ENCODE measurements at places on chromosomes 3 and 15.

- H3K27ac ChIP-seq, result no peak overlapping the region
- H3K4me1 ChIP-seq, result no peaks in the 10 kb centered on the region
- no peaks in the 10 kb centered on the region for H3K27me3 ChIP-seq
- peaks cover 4% of the 10 kb centered on the region for H3K36me3 ChIP-seq
- H3K4me3 ChIP-seq, result no peak overlapping the region
- no peak for DNase-seq
These were observed 5.5 kb downstream of the ATOSA start for GRCh38 chr15:52673734-52674133.

DNA sequence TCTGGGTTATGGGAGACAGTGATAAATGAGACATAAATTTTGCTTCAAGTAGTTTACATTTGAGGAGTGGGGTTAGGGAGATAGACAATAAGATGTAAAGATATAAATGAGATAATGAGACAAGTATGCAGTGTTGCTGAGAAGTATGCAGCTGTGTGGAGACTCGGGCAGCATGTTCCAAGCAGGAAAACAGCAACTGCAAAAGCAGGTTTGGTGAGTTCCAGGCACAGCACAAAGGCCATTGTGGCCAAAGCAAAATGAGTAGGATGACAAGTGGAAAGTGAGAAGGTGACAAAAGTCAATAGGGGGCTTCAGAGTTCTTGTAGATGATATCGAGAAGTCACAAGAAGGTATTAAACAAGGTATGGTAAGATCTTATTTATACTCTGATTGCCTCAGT, 259.1 kb upstream of the PEX5L start:
- no peak for DNase-seq
- no peaks in the 10 kb centered on the region for H3K36me3 ChIP-seq
- H3K4me3 ChIP-seq, result no peak overlapping the region
- H3K4me1 ChIP-seq, result no peaks in the 10 kb centered on the region

DNA sequence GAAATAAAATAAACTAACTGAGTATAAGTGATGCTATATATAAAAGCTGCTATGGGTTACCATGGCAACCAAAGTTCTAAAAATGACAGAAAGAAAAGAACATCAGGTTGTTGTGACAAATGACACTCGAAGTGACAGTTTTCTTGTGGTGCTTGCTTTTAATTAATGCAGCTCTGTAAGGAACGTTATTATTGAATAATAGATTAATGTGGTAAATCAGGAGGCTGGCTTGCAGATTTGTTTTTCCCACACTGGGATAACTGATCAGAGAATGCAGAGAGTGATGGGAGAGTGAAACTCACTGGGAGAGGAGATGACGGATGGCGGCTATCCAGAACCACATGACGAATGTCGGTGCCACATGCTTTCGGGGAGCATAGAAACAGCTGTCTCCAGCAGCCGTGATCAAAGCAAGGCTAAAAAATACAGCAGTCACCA, 207.0 kb upstream of the ATP10A start:
- no peak overlapping the region for H3K4me3 ChIP-seq
- DNase-seq, result no peak
- no peak overlapping the region for H3K27ac ChIP-seq

- peak overlapping the region; percentile 50 for H3K27ac ChIP-seq
- no peaks in the 10 kb centered on the region for H3K36me3 ChIP-seq
- peak; percentile 46 for DNase-seq
- no peaks in the 10 kb centered on the region for H3K4me1 ChIP-seq
- no peaks in the 10 kb centered on the region for H3K27me3 ChIP-seq
These were observed 85.1 kb downstream of the EFL1 start for GRCh38 chr15:82177291-82178010.

DNA sequence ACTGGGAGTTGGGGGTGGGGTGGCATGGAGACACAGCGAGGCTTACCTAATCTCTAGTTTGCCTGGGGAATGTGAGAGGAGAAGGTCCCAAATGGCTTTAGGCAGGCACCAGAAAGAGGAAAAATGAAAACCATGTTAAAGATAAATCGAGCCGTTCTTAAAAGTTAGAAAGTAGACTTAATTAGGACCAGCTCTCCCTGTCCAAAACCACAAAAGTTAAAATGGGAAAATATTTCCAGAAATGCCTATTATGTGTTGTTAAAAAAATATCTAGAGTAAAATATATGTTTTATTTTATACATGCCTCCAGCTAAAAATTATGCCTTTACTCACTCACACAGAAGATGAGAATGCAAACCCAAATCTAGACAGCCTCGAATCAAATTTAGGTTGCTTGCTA, 50.1 kb downstream of the LRTM1 start:
- no peaks in the 10 kb centered on the region for H3K4me1 ChIP-seq
- H3K36me3 ChIP-seq, result no peaks in the 10 kb centered on the region
- H3K4me3 ChIP-seq, result no peak overlapping the region
- no peak overlapping the region for H3K27ac ChIP-seq
- DNase-seq, result no peak

- H3K4me1 ChIP-seq, result no peaks in the 10 kb centered on the region
- no peak overlapping the region for H3K4me3 ChIP-seq
- no peaks in the 10 kb centered on the region for H3K27me3 ChIP-seq
These were observed 79.2 kb downstream of the GABRG3 start for GRCh38 chr15:27050163-27050562.

DNA sequence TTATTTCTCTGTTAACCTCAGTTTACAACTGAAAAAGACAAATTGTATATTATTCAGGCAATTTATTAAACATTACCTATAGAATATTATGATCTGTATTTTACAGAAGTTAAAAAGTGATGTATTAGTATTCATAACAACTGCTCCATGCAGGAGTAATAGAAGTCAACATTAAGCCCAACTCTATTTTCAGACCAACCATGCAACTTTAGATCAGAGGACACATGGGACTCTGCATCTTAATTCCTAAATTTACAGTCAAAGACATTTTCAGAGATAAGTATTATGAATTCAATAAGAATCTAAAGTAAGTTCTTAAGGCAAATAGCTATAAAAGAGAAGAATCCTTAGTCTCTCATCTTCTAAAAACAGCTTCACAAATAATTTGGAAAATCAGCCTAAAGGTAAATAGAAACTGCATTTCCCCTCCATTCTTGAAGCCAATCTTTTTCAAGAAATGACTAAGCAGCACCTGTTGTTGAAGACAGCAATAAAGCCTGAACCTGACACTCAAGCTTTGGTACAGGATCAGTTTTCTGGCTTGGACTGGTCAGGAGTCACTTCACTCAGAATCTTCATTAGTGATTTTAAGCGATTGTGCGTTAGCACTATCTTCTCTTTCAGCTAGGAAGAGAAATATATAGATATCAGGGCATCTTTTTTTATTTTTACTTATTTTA, 23.0 kb downstream of the OIP5 start:
- H3K27me3 ChIP-seq, result no peaks in the 10 kb centered on the region
- H3K4me1 ChIP-seq, result no peaks in the 10 kb centered on the region
- no peak overlapping the region for H3K27ac ChIP-seq

DNA sequence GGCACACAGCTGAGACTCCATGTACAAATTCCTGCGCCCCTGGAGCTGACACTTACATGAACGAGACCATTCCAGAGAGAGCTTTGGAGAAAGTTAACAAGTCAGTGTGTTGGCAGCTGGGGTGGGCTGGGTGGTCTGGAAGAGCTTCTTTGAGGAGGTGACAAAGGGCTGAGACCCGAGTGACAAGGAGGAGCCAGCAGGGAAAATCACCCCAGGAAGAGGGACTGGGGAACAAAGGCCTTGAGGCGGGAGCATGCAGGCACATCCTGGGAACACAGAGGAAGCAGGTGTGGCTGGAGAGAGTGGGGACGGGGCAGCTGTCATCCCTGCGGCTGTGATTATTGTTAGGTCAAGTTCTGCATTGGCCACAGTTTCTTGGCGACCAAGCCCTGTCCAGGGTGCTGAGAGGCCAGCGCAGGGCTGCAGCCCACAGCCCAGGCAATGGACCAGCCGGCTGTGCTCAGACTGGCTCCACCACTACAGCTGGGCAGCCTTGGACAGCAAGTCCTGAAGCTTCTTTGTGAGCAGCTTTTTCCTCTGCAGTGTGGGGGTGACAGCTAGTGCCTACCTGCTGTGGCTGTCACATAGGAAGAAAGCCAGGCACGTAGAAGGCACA, 34.2 kb upstream of the PRR23E start:
- H3K4me1 ChIP-seq, result no peaks in the 10 kb centered on the region
- peak; percentile 41 for DNase-seq
- H3K27me3 ChIP-seq, result peaks cover 20% of the 10 kb centered on the region
- H3K4me3 ChIP-seq, result no peak overlapping the region

DNA sequence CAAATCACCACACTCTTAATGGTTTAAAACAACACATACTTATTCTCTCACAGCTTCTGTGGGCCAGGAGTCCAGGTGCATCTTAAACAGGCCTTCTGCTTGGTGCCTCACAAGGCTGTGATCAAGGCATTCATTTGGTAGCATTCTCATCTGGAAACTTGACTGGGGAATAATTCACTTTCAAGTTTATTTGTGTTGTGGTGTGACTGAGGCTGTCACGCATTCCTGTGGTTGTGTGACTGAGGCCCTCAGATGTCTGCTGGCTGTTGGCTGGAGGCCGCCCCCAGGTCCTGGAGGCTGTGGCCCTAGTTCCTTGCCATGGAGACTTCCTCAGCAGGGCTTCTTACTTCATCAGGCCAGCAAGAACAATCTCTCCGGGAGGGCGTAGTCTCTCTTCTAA, 16.9 kb upstream of the FAM3D start:
- H3K27me3 ChIP-seq, result no peaks in the 10 kb centered on the region
- DNase-seq, result no peak
- H3K4me3 ChIP-seq, result no peak overlapping the region
- H3K4me1 ChIP-seq, result no peaks in the 10 kb centered on the region
- H3K36me3 ChIP-seq, result no peaks in the 10 kb centered on the region

DNA sequence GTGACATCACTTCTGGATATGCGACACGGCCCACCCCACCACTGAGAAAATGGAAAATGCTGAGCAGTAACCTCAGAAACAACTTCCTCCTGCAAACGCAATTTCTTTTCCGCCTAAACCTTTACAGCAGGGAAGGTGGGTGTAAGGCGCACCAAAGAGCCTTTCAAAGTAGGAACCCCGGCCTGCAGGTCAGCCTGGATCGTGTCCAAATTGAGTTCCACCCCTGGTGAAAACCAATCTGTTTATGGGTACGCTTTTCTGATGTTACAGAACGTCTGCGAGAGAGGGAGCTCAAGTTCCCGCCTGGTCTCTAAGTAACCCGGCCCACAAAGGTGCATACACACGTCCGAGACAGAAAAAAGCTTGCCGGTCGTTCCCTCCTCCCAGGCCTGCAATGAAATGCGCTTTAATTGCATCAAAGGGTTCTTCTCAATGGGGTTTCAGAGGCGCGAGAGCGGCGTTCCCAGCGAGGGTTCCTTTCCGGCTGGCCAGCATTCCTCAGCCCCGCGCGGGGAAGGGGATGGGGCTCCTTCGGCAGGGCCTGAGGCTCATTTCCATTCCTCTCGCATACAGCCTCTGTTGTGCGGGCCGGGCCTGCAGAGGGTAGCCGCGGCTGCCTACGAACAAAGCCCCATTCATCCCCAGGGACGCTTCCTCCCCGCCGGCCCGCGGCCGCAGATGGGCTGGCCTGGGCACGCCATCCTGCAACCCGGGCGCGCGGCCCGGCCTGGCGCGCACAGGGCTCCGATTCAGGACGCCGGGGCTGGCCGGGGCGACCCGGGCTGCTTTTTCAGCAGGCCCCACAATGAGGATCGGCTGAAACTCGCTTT, 138.1 kb downstream of the TMCO5A start:
- DNase-seq, result peak; percentile 89
- H3K4me3 ChIP-seq, result peak overlapping the region; percentile 53
- no peaks in the 10 kb centered on the region for H3K27me3 ChIP-seq
- peak overlapping the region; percentile 97 for H3K27ac ChIP-seq

- no peak overlapping the region for H3K27ac ChIP-seq
- no peaks in the 10 kb centered on the region for H3K27me3 ChIP-seq
- H3K4me3 ChIP-seq, result no peak overlapping the region
- no peak for DNase-seq
- no peaks in the 10 kb centered on the region for H3K4me1 ChIP-seq
- no peaks in the 10 kb centered on the region for H3K36me3 ChIP-seq
These were observed 252.4 kb downstream of the FHIT start for GRCh38 chr3:60998858-60999257.

GRCh38 chr3:54146506-54147239, 24.3 kb downstream of the CACNA2D3 start:
- no peaks in the 10 kb centered on the region for H3K27me3 ChIP-seq
- no peaks in the 10 kb centered on the region for H3K36me3 ChIP-seq
- H3K27ac ChIP-seq, result no peak overlapping the region
- no peaks in the 10 kb centered on the region for H3K4me1 ChIP-seq

GRCh38 chr3:66200147-66200546, 20.7 kb upstream of the SLC25A26 start:
- no peaks in the 10 kb centered on the region for H3K36me3 ChIP-seq
- H3K27ac ChIP-seq, result no peak overlapping the region
- no peak for DNase-seq
- no peaks in the 10 kb centered on the region for H3K4me1 ChIP-seq
- no peaks in the 10 kb centered on the region for H3K27me3 ChIP-seq

- H3K36me3 ChIP-seq, result no peaks in the 10 kb centered on the region
- H3K27me3 ChIP-seq, result no peaks in the 10 kb centered on the region
- H3K4me1 ChIP-seq, result peaks cover 12% of the 10 kb centered on the region
- peak overlapping the region; percentile 98 for H3K27ac ChIP-seq
- no peak for DNase-seq
These were observed 1.0 kb downstream of the CGGBP1 start for GRCh38 chr3:88057630-88058305.

GRCh38 chr15:49558929-49559328, 61.7 kb downstream of the FAM227B start:
- no peaks in the 10 kb centered on the region for H3K36me3 ChIP-seq
- no peak overlapping the region for H3K27ac ChIP-seq
- no peak overlapping the region for H3K4me3 ChIP-seq

DNA sequence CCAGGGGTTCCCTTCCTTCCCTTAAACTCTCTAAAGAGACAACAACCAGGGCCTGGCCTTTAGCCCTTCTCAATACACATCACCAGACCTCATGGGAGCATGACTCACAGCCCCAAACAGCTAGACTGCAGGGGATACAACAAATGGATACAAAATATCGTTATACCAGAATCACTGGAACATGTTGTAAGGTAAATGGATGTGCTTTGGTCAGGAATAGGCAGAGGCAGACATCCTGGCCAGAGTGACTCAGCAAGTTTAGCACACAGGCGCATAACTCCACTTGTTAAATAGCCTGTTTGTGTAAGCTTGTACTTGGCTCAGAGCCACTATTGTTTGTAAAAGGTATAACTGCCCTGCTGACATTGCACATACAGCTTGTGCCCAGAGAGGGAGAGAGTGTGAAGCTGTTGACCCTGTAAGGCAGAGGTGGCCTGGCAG, 18.3 kb downstream of the TMED3 start:
- no peaks in the 10 kb centered on the region for H3K4me1 ChIP-seq
- no peaks in the 10 kb centered on the region for H3K27me3 ChIP-seq
- H3K27ac ChIP-seq, result no peak overlapping the region
- H3K36me3 ChIP-seq, result no peaks in the 10 kb centered on the region
